ENCODE measurements at places on chromosomes 7 and 10. TPM values are rescaled to one million over a fixed set of nuclear protein-coding genes. Genes with fewer than 3 reads are reported as not detected.

DNA sequence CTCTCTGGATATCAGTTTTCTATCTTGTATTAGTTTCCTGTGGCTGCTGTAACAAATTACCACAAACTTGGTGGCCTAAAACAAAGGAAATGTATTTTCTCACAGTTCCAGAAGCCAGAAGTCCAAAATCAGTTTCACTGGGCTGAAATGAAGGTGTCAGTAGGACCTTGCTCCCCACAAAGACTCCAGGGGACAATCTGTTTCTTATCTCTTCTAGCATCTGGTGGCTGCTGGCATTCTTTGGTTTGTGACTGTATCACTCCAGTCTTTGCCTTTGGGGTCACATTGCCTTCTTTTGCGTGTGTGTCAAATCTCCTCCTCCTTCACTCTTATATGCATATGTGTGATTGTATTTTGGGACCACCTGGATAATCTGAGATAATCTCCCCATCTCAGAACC lies 153.0 kb upstream of the PRPS1L1 start:
- no peak overlapping the region for H3K4me3 ChIP-seq
- H3K27ac ChIP-seq, result peak overlapping the region; percentile 92
- peaks cover 14% of the 10 kb centered on the region for H3K36me3 ChIP-seq
- peaks cover 62% of the 10 kb centered on the region for H3K4me1 ChIP-seq
- no peaks in the 10 kb centered on the region for H3K27me3 ChIP-seq
- no peak for DNase-seq

The TMEM176B gene
- 7.3 TPM for total RNA-seq

- H3K36me3 ChIP-seq, result no peaks in the 10 kb centered on the region
- H3K4me3 ChIP-seq, result no peak overlapping the region
- H3K4me1 ChIP-seq, result no peaks in the 10 kb centered on the region
- H3K27ac ChIP-seq, result no peak overlapping the region
- no peak for DNase-seq
- no peaks in the 10 kb centered on the region for H3K27me3 ChIP-seq
Observed at GRCh38 chr7:127809261-127809702, 157.3 kb downstream of the SND1 start.

The TRIM73 gene
- 1.7 TPM for total RNA-seq

DNA sequence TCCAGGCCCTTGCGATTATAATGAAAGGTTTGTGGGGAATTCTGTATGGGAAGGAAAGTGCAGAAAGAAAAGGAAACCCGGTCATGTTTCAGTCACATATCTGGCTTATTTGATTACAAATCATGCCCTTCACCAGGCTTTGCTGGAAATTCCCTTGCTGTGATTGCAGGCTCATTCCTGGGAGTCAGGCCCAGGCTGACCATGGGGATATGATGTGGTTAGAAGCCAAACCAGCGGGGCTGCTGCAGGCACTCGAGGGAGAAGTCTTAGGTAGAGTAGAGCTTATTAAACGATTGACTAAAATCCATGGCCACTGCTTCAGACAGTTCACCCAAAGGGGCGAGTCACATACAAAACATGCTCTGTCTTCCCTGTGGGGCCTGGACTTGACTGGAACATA lies 16.2 kb downstream of the PKD1L1 start:
- H3K36me3 ChIP-seq, result no peaks in the 10 kb centered on the region
- no peak overlapping the region for H3K27ac ChIP-seq
- DNase-seq, result no peak
- H3K27me3 ChIP-seq, result no peaks in the 10 kb centered on the region
- H3K4me3 ChIP-seq, result no peak overlapping the region
- no peaks in the 10 kb centered on the region for H3K4me1 ChIP-seq

The C10orf67 gene
- total RNA-seq, result 0.45 TPM

The AHR gene
- total RNA-seq, result 280 TPM

The CYP2C9 gene
- total RNA-seq, result 4.9 TPM

DNA sequence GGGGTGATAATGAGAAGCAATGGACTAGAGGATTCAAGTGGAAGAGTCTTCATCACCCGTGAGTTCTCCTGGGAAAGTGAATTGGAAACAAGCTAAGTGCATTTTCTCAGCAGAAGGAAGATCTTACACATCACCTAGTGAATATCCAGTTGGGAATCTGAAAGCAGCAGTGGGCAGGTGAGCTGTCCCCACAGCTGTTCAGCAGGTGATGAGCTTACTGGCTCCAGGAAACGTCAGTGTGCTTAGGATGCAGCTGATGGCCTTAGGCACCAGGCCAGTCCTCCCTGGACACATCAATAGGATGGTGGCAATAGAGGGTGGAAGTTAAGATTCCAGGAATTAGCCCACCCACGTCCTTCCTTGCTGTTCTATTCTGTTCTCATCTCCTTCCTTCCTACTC lies 66.7 kb downstream of the NOD1 start:
- H3K27ac ChIP-seq, result no peak overlapping the region
- no peaks in the 10 kb centered on the region for H3K36me3 ChIP-seq
- H3K4me1 ChIP-seq, result no peaks in the 10 kb centered on the region
- H3K27me3 ChIP-seq, result no peaks in the 10 kb centered on the region
- H3K4me3 ChIP-seq, result no peak overlapping the region

The FOXP2 gene
- 1.6 TPM for total RNA-seq

- H3K27me3 ChIP-seq, result no peaks in the 10 kb centered on the region
- H3K27ac ChIP-seq, result peak overlapping the region; percentile 99
- peaks cover 41% of the 10 kb centered on the region for H3K36me3 ChIP-seq
- peak; percentile 89 for DNase-seq
Observed at GRCh38 chr10:110398419-110399105, 93.8 kb upstream of the SMNDC1 start.

- H3K27me3 ChIP-seq, result no peaks in the 10 kb centered on the region
- no peak for DNase-seq
Observed at GRCh38 chr7:69283421-69283820, 314.9 kb upstream of the AUTS2 start.

The CLRN3 gene
- 0.52 TPM for total RNA-seq

DNA sequence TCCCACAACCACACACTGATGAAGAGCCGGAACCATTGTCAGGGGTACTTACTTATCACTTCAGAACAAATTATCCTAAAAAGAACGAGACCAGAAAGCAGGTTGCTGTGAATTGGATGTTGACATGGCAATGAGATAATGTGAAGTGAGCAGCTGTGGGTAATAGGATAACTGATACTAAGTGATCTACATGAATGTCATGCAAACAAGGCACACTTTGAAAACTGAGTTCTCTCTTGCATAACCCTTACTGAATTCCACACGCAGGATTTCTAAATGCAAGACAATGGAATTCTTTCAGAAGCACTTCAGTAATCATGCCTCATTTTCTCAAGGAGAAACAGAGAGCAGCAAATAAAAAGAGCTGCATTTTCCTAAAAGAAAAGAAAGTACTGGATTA lies 242.5 kb upstream of the TMEM229A start:
- no peaks in the 10 kb centered on the region for H3K27me3 ChIP-seq
- no peak overlapping the region for H3K27ac ChIP-seq
- no peaks in the 10 kb centered on the region for H3K36me3 ChIP-seq
- H3K4me1 ChIP-seq, result no peaks in the 10 kb centered on the region

DNA sequence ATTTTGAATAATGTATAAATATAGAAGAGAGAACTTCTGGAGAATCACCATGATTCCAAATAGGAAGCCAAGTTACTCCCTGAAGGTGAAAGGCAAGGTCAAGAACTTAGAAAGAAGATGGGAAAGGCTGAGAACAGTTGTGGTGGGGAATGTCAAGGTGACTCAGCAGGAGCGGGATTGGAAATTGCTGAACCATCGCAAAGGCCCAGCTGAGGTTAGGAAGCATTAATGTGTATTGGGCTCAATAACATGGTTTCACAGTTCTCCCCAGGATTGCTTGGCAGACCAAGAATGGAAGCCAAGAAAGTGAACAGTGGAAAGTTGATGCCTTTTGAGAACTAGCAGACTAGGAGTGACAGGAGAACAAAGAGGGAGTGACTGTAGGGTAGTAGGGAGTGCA lies 133.3 kb downstream of the VTI1A start:
- no peaks in the 10 kb centered on the region for H3K36me3 ChIP-seq
- no peaks in the 10 kb centered on the region for H3K27me3 ChIP-seq
- H3K4me3 ChIP-seq, result no peak overlapping the region
- no peak overlapping the region for H3K27ac ChIP-seq
- DNase-seq, result no peak

DNA sequence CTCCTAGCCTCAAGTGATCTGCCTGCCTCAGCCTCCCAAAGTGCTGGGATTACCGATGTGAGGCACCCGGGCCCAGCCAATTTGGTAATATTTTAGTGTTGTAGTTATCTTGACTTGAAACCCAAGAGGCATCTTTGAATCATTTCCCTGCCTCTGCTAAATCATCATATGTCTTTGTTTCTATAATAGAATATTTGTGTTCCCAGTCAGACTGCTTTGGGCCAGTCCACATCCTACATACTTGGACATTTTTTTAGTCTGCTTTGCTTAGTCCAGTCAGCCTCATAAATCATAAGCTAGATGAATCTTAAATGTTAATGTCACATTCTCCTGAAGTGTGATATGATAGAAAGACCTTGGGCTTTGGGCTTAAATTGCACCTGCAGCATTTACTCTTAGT lies 5.9 kb downstream of the STAM start:
- no peak for DNase-seq
- H3K4me1 ChIP-seq, result peaks cover 4% of the 10 kb centered on the region
- no peaks in the 10 kb centered on the region for H3K27me3 ChIP-seq
- H3K27ac ChIP-seq, result no peak overlapping the region

- DNase-seq, result no peak
- H3K4me1 ChIP-seq, result no peaks in the 10 kb centered on the region
- peaks cover 99% of the 10 kb centered on the region for H3K27me3 ChIP-seq
- H3K36me3 ChIP-seq, result no peaks in the 10 kb centered on the region
- no peak overlapping the region for H3K4me3 ChIP-seq
Observed at GRCh38 chr7:50359258-50359994, 54.9 kb downstream of the IKZF1 start.

GRCh38 chr7:55006499-55006898 lies 12.3 kb upstream of the EGFR start:
- no peak for DNase-seq
- H3K27me3 ChIP-seq, result peaks cover 13% of the 10 kb centered on the region
- no peaks in the 10 kb centered on the region for H3K36me3 ChIP-seq

The RSU1 gene
- total RNA-seq, result 56.8 TPM

DNA sequence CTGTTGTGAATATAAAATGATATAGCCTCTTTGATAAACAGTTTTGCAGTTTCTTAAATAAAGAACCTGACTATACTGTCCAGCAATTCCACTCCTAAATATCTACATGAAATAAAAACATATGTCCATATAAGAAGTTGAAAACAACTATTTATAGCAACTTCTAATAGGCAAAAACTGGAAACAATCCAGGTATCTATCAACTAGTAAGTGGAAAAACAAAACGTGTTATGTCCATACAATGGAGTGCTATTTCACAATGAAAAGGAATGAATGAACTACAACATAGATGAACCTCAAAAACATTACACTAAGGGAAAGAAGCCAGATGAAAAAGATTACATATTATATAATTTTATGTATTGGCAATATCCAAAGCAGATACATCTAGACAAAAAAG lies 268.9 kb downstream of the CSTF2T start:
- DNase-seq, result no peak
- H3K27me3 ChIP-seq, result peaks cover 31% of the 10 kb centered on the region
- H3K4me3 ChIP-seq, result no peak overlapping the region
- H3K4me1 ChIP-seq, result no peaks in the 10 kb centered on the region

DNA sequence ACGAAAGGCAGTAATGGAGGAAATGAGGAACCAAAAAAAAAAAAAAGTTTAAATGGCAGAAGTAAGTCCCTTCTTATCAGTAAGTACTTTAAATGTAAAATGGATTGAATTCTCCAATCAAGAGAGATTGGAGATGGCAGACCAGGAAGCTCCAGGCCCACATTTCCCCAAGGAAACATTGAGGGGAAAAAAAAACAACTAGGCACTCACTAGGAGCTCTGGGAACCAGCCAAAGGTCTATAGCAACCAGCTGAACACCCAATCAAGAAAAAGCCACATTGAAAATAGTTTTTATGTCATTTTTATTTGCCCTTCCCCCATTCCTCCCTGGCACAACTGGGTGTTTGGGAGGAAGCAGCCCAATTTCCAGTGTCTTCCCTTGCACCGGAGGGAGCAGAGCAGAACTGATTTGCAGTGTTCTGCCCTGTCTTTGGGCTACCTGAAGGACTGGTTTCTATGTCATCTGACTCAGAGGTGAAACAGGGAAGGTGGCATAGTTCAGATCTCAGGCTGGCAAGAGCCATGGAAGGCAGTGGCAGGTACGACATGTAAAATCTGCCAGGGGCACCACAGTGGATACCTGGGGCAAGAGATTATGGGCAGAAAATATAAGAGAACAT lies 121.9 kb downstream of the SMURF1 start:
- H3K4me3 ChIP-seq, result no peak overlapping the region
- DNase-seq, result no peak
- peaks cover 15% of the 10 kb centered on the region for H3K36me3 ChIP-seq

DNA sequence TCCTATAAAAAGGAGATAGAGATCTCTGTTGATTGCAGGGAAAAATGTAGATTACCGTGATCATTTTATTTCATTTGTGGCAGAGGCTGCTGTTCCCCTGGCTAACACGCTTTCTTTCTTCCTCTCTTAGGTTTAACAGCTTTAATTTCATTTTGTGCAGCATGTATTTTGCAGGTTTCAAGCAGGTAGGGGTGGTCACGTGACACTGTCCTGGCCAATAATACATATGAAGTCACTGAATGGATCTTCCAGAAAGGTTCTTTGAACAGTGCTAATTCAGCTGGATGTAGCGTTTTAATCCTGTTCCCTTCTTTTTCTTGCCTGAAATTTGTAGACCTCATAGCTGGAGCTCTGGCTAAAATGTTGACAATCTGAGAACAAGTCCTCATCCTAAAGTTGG lies 3.6 kb upstream of the EPHB6 start:
- peaks cover 8% of the 10 kb centered on the region for H3K36me3 ChIP-seq
- no peak overlapping the region for H3K27ac ChIP-seq
- peaks cover 80% of the 10 kb centered on the region for H3K27me3 ChIP-seq
- H3K4me1 ChIP-seq, result peaks cover 13% of the 10 kb centered on the region
- DNase-seq, result no peak

DNA sequence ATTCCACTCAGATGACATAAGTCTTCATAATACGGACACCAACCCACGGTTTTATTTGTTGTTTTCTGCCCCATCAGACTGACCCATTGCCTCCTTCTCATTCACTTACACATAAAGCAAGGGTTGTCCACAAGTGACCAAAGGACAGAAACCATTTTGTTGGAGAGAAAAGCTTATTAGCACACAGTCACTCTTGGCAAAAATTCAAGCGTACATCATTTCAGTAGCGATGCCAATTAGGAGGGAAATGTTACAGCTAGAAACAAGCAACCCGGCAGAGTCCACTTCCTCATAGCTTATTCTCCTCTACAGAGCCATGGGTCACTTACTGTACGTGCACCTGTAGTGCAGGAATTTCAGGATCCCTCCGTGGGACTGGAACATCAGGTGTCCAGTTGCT lies 23.0 kb downstream of the ABLIM1 start:
- H3K27me3 ChIP-seq, result no peaks in the 10 kb centered on the region
- peaks cover 22% of the 10 kb centered on the region for H3K36me3 ChIP-seq
- DNase-seq, result no peak
- H3K4me1 ChIP-seq, result peaks cover 60% of the 10 kb centered on the region

The RADIL gene
- total RNA-seq, result 0.83 TPM

The WBP1L gene
- 19.9 TPM for total RNA-seq

- H3K4me1 ChIP-seq, result no peaks in the 10 kb centered on the region
- H3K4me3 ChIP-seq, result no peak overlapping the region
Observed at GRCh38 chr10:102831322-102832071, 5.7 kb downstream of the CYP17A1 start.

The SEMA4G gene
- total RNA-seq, result 15.9 TPM

- no peaks in the 10 kb centered on the region for H3K36me3 ChIP-seq
- no peak for DNase-seq
- no peak overlapping the region for H3K27ac ChIP-seq
- H3K4me3 ChIP-seq, result no peak overlapping the region
Observed at GRCh38 chr7:291373-292092, 1.6 kb downstream of the FOXL3 start.

- no peak overlapping the region for H3K4me3 ChIP-seq
- no peak for DNase-seq
- H3K4me1 ChIP-seq, result no peaks in the 10 kb centered on the region
- no peak overlapping the region for H3K27ac ChIP-seq
- H3K27me3 ChIP-seq, result no peaks in the 10 kb centered on the region
Observed at GRCh38 chr7:48118041-48118440, 29.0 kb downstream of the UPP1 start.

The CACNA2D1 gene
- 10.4 TPM for total RNA-seq

The NODAL gene
- total RNA-seq, result not detected

Measured in Calu3 (cell line).